NCI-H345 (cell line): ENCODE measurements at places on chromosomes 12 and 14.

GRCh38 chr12:107440606-107441005, 245.0 kb upstream of the PWP1 start:
- no peak for DNase-seq

DNA sequence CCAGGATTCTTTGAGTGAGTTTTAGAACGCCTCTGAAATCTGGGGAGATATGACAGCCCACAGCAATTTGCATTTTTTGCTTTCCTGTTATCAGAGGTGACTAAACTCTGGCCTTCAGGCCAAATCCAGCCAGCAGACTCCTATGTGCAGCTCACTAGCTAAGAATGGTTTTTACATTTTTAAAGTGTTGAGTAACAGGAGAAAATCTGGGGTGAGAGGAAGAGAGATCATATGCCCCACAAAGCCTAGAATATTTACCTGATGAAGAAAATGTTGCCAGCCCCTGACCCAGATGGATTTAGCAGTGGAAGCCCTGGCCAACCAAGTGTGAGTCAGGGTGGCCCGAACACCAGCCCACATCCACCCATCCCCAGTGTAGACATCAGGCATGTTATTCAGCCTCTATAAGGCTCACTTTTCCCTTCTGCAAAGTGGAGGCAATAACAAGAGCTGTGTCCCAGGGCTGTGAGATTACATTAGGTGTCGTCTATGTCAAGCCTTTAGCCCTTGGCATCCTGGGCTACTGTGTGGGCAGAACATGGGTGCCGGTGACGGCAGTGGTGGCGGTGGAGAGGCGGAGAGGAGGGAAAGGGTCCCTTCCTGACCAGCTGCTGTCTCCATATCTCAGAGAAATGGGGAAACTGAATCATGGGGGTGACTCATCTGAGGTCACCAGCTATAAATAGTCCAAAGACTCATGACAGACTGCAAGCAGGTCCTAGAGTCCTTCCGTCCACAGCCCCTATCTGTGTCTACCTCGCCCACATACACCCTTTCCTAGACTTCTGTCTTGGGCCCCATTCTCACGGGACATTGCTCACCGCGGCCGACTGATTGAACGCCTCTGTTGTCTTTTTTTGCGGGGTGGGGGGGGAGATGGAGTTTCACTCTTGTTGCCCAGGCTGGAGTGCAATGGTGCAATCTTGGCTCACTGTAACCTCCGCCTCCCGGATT, 32.6 kb upstream of the CD9 start:
- DNase-seq: no peak

- no peak for DNase-seq
These were observed 20.2 kb upstream of the DUSP16 start for GRCh38 chr12:12582895-12583303.

DNA sequence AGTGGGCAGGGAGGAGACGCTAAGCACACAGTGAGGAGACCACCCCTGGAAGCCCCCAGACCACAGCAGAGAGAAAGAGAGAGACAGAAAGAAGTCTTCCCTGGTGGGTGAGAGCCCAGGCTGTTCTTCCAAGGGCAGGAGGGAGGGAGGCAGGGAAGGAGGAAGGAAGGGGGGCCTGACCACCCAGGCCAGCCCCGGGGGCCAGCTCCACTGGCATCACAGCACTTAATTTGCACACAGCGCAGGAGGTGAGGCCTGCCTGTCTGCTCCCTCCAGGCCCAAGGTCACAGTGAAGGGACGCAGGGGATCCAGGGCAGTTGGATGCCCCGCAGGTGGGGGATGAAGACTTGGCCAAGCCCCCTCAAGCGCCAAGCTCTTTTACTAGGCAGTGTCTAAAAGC, 141.9 kb upstream of the C14orf180 start:
- DNase-seq: no peak

GRCh38 chr12:126219654-126220279, 1154.5 kb downstream of the AACS start:
- DNase-seq: no peak

DNA sequence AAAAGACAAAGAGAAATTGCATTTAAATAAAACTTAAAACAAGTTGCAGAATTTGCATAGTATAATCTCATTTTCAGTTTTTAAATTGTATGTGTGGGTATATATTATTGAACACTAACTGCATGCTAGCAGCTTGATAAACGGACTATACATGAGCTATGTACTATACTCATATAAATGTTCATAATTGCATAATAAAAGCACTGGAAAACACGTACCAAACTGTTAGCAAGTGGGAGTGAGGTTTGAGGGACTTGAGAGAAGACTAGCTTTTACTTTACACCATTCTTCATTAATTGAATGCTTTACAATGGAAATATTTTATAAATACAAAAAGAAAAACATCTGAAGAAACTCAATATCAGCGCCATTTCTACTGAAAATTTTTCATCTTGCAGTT, 32.2 kb upstream of the MDM1 start:
- no peak for DNase-seq

GRCh38 chr12:40903040-40903439, 210.8 kb downstream of the CNTN1 start:
- DNase-seq: no peak

DNA sequence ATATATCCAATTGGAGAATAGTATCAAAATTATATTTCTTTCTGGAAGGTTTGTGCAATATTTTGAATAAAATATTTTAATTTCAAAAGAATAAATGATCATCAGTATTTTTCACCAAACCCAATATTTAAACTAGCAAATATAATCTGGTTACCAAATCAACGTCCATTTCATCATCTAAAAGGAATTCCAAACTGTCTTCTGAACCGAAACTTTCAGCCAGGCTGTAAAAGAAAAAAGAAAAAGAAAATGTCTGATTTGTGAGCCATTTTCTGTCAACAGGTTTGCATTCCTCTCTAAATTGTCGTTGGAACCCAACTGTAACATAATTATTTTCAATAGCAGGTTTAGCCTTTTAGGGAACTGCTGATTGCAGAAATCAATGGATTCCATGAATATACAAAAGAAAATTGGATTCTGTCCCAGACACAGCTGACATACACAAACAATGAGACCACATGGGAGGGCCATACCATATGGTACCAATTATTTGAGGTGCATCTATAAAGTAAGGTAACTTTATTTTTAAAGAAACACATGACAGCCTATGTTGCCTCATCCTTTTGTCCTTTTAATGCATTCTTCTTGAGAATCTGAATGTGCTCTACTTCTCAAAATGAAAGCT, 22.7 kb downstream of the SNRPF start:
- DNase-seq: peak; percentile 73

DNA sequence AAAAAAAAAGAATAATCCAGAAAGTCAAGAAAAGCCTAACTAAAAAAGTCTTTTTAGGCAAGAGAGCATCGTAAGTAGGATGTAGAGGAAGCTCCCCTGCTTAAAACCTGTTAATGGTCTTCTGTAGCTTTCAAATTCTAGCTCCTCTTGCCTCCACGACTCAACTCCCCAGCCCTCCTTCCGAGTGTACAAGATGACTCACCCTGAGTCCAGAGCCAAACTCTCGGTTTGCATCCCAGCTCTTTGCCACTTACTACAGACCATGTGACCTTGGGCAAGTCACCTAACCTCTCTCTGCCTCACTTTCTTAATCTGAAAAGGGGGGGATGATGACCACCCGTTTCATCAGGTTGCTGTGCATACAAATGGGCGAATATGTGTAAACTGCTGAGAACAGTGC, 460.4 kb downstream of the DPF3 start:
- DNase-seq: no peak

GRCh38 chr12:104748790-104749189, 209.3 kb downstream of the SLC41A2 start:
- DNase-seq: no peak
